SK-N-SH (cell line): ENCODE measurements at places on chromosomes 4 and X. TPM values are rescaled to one million over a fixed set of nuclear protein-coding genes. Genes with fewer than 3 reads are reported as not detected.
A peak's percentile ranks its signal among the peaks of the same experiment; 100 is the strongest.

- DNase-seq, result no peak
Measured at GRCh38 chr4:165439981-165440380, 61.2 kb downstream of the CPE start.

DNA sequence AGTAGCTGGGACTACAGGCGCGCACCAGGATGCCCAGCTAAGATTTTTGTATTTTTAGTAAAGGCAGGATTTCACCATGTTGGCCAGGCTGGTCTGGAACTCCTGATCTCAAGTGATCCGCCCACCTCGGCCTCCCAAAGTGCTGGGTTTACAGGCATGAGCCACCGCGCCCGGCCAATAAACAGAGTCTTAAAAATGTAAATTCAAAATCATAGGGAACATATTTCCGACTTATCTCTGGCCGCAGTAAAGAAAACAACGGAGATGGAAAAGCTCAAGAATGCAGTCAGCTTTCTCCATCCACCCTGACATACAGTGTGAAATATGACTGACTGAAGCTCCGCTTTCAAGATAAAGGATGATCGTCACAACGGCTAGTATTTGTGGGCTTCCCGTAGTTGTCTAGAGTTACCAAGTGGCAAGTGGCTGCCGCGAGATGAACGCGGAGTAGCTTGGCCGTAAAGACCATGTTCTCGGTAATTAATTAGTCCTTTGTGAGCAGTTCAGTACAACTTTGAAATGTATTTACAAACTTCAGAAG lies 495.1 kb upstream of the FAT1 start:
- DNase-seq, result no peak

GRCh38 chrX:121093011-121093410 lies 45.6 kb downstream of the GLUD2 start:
- no peak for DNase-seq

- DNase-seq, result no peak
Measured at GRCh38 chr4:3121110-3121509, 46.6 kb downstream of the HTT start.

GRCh38 chr4:55367084-55367722 lies 21.2 kb downstream of the SRD5A3 start:
- DNase-seq, result no peak

DNA sequence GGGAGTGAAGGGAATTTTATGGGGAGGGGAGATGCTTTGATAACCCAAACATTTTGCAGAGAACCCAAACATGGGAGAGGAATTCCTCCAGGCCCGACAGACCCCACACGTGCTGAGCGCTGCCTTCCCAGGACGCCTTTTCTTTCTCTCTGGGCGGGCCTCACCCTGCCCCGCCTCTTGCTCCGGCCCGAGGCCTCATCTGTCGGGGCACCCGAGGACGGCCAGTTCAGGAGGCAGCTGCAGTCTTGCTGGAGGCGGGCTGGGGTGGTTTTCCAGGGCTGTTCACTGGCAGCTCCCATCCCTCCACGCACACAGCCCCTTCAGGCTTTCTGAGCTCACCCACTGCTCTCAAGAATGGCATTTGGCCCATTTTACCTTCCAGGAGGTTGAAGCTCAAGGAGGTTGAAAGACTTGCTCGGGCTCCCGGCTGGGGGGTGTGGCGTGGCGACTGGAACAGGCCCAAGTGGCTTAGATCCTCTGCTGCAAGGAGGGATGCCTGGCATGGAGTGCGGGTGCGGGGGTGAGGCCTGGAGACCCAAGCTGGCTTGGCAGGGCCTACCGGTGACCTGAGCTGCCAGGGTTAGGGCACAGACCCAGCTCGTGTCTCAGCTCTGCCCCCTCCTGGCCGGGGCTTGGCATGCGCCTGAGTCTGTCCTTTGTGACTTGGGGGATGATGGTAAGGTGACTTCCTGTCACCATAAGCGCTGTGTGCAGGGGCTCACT lies 99.2 kb downstream of the PSAPL1 start:
- peak; percentile 83 for DNase-seq

DNA sequence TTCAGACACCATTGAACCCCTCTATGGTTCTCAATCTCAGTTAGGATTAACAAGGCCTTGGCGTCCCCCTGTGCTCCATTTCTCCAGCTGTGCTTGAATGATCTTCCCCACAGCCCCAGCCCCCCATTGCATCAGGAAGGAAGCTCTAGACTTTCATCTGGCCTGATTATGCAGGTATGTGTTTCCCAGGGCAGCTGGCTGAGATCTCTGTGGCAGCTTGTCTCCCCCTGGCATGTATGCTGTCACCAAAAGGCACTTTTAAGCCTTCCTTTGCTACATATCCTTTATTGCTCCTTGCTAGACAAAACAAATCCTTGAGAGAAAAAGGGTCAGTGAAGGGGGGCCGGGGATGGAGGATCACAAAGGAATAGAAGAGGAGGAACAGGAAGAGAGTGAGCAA lies 1056.0 kb upstream of the SLIT2 start:
- DNase-seq, result no peak

DNA sequence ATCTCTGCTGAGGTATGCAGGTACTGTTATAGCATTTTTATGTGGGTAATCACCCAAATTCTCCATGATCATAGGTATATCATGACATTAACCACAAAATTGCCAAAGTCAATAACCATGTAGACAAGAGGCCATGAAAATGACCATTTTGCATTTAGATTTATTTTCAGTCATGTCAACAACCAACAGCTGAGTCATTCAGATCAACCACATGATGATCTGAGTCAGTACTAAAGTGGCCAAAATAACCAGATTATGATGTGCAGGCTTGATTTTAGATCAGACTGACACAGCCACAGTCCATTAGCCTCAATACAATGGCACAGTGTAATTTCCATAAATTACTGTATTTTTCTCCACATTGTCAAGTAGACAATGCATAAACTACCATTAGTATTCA lies 240.5 kb downstream of the GRIA3 start:
- no peak for DNase-seq

GRCh38 chrX:71604796-71605568 lies 13.3 kb downstream of the CXCR3 start:
- DNase-seq, result no peak

DNA sequence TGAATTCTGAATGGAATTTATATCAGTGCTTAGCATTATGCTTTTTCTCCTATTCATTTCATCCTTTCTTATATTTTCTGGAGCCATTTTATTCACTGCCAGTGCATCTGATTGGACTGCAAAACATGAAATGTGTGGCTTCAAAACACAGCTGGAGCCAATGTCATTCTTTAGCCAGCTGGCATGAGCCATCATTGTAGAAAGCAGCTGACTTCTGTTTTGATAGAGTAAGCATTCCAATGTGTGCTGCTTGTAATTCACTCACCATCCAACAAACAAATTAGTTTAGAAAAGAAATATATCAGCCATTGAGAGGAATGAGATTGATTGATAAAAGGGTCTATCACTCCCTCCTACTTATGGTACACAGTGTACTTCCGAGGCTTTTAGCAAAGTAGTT lies 2616.0 kb downstream of the ARAP2 start:
- DNase-seq, result no peak

DNA sequence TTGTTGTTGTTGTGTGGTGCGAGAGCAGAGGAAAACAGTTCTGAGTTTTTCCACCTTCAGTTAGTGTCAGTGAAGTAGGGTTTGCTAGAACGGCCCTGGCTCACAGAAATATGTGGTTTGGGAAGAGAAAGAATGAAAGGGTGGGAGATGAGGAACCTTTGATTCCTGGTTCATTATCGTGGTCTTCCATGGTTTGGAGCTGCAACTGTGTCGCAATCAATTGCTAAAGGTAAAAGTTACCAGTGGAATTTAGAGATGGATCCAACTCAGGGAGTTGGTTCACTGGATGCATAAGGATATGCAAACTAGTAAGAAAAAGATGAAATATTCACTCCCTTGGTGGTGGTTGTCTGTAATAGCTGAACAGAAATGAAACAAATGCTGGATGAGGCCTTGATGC lies 35.6 kb upstream of the GPR34 start:
- DNase-seq, result no peak

GRCh38 chr4:37054531-37055077 lies 189.9 kb upstream of the NWD2 start:
- DNase-seq, result no peak

- DNase-seq, result no peak
Measured at GRCh38 chr4:90718931-90719330, 591.7 kb downstream of the CCSER1 start.

GRCh38 chrX:66408507-66408906 lies 230.4 kb downstream of the EDA2R start:
- no peak for DNase-seq

Gene EDA
- 0.02 and 0.06 TPM in 2 replicates for polyA plus RNA-seq

Gene CCNA2
- 23.0 and 23.8 TPM in 2 replicates for polyA plus RNA-seq

Gene YY2
- 2.3 and 2.8 TPM in 2 replicates for polyA plus RNA-seq

Gene TMEM271
- not detected in 2 replicates for polyA plus RNA-seq

Gene AKAP4
- polyA plus RNA-seq, result not detected in 2 replicates

Gene KIAA0232
- 5.7 and 7.7 TPM in 2 replicates for polyA plus RNA-seq

Gene FAM9B
- polyA plus RNA-seq, result 0.03 and 0.06 TPM in 2 replicates

Gene TCEAL3
- polyA plus RNA-seq, result 20.6 and 26.7 TPM in 2 replicates

Gene ZDHHC15
- polyA plus RNA-seq, result 0.02 and 0.03 TPM in 2 replicates
